Thoracic aorta (tissue), 2 donors: ENCODE measurements at places on chromosomes 1 and 21.

- no peak for DNase-seq
Observed at GRCh38 chr1:232012773-232013386, 386.3 kb downstream of the DISC1 start.

DNA sequence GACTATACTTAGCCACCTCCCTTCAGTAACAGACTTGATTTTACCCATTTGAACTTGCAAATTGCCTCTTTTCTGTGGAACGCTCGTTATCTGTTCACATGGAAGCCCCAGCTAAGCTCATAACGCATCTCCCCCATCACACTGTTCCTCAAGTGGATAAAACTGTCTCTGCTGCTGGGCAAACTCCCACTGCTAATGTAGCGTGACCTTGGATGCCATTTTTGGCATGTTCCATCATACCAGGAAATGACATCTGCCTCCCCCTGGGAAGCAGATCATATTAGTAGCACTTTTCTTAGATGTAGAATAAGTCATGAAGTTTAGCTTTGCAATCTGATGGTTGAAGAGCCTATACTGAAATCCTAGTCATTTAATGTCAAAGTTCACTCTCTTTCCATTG lies 528.7 kb upstream of the PLXNA2 start:
- DNase-seq = no peak

- no peak for DNase-seq
Observed at GRCh38 chr1:57134803-57135202, 169.0 kb upstream of the C8B start.

DNA sequence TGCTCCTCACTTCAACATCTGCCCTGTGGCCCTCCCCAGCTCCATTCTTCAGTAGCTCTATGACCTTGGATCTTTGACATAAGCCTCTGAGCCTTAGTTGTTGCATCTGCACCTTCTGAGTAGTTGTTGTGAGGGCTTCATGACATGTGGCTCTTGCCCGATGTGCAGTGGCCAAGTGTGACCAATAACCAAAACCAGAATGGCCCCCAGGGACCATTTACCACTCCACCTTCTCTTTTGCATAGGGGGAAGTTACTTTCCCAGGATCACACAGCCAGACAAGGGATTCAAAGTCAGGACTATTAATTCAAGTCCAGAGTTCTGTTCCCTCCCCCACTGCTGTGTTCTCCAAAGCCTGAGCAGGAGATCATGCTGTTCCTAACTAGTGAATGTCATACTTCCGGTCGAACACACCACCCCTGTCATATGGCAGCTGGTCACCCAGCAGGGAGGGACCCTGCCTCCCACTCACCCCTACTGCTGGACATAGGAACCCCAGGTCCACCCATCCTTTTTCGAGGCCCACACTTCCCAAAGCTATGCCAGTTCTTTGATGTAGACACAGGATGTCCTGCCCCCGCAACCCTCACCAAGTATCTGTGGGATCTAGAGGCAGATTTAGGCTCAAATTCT lies 4.0 kb downstream of the FGR start:
- no peak for DNase-seq
